ENCODE measurements at places on chromosomes 6 and 20.

GRCh38 chr6:72699159-72699558 lies 77.3 kb downstream of the KCNQ5 start:
- DNase-seq, result no peak

DNA sequence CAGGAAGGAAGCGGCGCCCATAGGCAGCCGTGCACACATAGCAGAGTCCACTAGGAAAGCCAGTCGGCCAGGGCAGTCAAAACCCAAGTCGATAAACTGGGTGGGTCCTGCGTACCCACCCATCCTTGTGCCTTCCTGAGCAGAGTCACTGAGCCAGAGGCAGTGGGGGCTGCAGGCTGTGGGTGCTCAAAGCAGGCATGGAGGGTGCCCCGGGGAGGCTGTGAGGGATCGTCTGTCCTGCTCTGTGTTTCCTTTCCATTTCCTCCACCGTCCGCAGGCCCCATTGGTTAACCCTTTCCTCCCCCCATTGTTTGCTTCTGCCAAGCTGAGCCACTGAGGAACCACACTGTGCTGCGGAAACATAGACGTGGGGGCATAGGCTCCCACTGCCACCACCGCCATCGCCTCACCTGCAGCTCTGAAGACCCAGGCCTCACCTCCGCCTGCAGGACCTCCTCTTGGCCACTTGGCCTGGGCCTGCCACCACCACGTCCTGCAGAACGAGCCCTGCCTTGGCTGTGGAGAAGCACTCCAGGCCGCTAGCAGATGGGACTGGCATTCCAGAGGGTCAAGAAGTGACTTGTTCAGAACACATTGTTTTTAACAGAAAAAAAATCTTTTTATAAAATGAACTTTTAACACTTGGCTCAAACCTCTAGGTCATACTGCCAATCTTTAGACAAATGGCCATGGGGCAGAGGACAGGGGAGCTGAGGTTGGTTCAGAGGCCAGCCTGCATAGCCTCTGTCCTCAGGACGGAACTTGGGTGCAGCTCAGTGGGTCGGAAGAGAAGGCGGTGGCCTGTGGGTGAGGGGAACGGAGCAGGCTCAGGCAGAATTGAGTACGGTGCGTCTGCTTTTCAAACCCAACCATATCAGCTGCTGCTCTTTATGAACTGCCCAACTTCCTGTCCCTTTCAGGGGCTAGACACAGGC lies 52.6 kb downstream of the TCP11 start:
- DNase-seq, result no peak

DNA sequence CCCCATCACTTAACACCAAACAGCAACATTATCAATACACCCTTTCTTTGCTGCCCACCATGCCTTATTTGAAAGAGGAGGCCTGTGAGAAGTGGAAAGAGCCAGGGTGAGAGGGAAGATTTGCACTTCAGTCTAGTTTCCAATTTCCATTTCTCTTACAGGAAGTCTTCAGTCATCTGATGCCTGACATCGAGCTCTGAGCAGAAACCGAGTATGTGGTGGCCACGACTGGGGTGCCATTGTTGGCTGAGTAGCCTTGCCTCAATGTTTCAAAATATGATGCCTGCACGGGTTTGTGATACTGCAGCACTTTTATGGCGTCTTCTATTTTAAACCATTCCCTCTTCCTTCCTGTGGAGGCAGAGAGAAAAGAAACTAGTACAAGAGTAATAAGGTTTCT lies 39.8 kb upstream of the SMIM29 start:
- DNase-seq, result no peak

DNA sequence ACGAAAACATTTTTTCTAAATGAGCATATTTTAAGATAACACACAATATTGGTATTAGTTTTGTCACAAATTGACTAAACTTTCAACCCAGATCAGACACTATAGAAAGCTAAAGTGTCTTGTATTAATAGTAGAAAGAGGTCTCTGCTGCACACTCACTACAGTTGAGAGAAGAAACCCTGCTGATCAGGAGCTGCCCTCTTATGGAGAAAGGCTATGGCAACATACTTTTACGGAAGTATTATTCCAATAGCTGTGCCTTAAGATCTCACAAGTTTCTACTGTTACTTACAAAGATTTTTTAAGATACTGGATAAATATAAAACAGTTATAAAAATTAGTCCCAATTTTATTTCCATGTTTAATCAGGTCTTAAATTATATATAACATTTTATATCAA lies 155.7 kb downstream of the RIMS1 start:
- no peak for DNase-seq

DNA sequence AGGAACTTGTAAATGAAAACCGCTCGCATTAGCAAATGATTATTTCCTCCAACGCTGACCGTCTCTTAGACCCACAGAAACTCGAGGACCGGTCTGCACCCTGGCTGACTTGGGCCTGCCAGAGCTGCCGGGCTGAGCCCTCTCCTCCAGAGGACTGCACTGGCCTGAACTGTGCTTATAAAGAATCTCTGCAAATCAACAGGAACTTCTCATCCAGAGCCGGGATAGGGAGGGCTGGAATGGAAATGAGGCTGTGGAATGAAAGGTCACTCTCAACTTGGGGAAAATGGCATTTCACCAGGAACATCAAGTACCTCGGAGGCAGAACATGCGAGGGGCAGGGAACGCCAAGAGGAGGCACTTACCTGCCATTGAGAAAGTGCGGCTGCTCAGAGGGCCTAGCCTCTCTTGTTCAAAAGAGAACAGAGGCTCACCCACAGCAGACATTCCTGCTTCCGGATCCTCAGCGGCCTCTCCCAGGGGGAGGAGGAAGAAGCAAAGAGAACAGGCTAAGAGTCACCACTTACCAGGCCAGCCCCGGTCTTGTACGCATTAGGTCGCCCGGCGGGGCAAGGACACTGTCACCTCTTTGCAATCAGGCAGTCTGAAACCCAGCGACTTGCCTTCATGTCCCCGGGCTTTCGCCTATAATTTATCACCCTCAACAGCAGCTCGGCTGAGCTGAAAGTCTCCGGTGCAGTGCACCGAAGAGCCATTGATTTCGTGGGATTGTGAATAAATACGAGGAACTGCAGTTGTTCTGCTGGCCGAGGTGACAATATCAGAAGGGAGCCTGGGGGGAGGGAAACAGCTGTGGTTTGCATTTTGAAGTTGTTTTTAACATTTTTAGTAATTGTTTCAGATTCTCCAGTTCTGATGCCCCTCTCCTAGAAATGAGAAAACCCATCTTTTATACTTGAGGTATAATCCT lies 37.6 kb downstream of the ZMYND8 start:
- no peak for DNase-seq

- DNase-seq, result no peak
Measured at GRCh38 chr6:85660181-85660611, 17.5 kb upstream of the SYNCRIP start.

DNA sequence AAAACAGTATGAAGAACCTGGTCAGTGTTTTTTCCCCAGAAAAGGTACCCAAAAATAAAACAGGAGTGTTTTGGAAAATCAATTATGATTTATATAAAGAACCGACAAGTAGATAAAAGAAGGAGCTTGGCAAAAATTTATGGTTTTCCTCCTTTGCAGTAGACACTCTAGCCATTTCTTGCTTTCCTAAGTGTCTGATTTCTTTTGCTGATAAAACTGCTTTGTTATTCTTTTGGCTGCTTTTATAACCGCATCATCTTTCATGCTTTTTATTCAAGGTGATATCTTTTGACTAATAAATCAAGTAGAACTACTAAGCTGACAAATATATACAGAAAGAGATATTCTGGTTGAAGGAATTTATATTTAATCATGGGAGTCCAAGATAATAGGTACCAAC lies 16.6 kb downstream of the ATG5 start:
- no peak for DNase-seq

GRCh38 chr20:57080796-57081195 lies 185.6 kb downstream of the BMP7 start:
- no peak for DNase-seq

DNA sequence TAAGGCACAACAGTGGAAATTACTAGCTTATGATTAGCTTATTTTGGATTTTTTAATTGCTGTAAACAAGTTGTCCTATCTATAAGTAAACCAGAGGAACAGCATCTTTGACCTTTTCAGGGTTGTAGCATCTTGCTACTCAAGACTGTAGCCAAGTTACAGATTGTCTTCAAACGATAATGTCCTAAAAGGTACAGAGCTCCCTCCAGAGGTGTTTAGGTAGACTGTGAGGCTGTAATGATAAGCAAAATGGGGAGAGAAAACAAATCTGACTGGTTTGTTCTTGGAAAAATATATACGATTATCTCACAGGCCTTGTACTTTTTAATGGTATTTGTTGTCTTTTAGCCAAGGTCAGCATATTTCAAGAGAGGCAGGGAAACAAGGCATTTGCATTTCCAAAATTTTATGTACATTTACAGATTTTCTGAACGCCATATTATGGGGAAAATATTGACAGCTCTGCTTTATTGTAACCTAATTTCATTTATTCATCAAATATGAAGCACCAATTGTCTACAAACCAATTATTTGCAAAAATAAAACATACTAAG lies 273.4 kb downstream of the MEI4 start:
- DNase-seq, result no peak

- DNase-seq, result no peak
Measured at GRCh38 chr6:40308533-40309306, 278.4 kb downstream of the LRFN2 start.

DNA sequence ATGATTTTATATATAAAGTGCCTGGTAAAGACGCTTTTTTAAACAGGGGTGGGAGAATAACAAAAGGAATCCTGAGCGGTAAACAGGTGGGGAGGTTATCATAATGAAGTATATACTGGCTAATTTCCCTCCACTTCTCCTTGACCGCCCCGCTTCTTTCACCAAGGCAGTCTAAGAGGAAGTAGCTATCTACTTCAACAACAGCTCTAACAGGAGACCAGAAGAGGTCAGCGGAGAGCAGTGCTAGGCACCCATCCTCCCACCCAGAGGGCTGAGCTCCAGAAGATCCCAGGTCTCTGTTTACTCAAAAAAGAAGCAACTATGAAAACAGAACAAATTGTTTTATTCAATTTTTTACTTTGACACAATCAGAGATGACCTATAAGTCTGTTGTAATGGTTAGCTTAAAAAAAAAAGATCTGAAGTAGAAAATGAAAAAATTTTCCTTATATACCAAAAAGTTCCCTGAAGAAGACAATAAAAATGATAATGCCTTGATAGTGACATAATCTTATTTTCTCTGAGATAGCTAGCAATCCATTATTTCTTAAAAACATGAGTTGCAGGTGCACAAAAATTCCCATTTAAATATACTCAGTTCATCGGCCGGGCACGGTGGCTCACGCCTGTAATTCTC lies 141.1 kb downstream of the PDSS2 start:
- DNase-seq, result no peak

DNA sequence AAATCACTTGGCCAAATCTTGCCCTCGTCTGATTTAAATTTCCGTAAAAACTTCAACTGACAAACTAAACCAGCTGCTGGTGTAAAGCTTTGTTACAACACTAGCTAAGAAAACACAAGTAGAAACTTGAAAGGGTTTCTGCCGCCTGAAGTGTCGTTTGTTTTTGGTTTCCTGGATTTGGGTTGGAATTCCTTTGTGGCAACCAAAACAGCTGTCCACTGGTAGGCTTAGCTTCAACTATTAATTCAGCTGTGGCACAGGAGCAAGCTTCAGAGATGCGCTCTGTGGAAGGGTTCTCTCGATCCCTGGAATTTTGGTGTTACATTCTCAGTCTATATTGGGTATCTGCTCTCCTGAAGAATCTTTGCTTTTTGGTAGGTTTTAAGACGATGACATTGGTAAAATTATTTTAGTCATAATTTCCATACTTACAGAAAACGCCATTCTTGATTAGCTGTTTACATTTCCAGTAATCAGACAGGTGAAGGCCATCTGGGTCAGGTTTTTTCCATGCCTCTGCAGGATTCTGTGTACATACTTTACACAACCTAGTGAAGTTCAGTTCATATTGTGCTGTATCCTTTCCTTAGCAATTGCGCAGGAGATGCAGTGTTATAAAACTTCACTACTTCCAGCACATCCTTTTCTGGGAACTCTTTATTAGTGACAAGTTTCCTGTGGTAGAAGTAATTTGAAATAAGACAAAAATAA lies 29.9 kb upstream of the SAMD3 start:
- DNase-seq, result no peak

DNA sequence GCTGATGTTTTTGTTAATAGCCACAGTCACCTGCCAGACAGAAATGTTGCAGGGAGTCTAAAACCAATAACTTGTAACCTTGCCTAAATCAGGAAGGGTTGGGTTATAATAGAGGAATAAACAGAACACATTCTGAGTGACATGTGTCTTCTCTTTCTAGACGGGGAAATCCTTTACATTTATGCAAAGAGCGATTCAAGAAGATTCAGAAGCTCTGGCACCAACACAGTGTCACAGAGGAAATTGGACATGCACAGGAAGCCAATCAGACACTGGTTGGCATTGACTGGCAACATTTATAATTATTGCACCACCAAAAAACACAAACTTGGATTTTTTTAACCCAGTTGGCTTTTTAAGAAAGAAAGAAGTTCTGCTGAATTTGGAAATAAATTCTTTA lies 31.5 kb downstream of the PRPH2 start:
- DNase-seq, result no peak

DNA sequence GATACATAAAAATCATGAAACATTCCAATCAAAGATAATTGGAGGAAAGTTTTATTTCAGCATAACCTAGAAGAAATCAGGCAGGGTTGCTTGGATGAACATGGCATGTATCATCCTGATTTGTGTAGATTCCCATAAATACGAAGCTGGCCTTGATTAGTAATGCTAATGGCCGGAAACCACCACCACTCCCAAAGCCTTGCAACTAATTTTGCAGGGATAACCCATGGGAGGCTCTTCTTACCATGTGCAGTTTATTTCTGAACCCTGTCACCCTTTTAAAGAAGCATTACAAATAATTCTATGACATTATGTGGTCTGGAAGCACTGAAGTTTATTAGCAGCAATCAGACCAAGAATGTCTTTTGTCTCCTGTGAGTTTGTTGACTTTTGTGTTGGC lies 80.8 kb downstream of the AIG1 start:
- DNase-seq, result no peak

DNA sequence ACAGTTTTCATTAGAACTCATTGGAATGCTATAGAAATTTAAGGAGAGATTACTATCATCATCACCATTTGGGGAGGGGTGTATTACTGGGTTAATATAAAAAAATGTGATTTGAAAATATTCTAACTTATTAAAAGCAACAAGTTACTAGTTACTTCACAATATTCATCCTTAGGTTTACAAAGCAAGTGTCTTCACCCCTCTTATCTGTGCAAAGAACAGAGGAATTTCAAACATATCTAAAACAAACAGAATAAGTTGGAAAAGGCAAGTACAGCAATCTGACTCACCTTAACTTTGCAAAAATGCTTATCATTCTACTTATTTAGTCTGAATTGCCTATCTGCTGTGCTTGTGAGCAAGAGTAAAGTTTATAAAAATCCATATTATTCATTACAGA lies 32.9 kb downstream of the DCBLD1 start:
- DNase-seq, result no peak

Data from stimulated activated CD8-positive, alpha-beta memory T cell treated with anti-CD3 and anti-CD28 coated beads, Interleukin-4, amount 100 ng/mL, for 1 hour (primary cell).